ENCODE measurements at places on chromosomes 5 and 9.

DNA sequence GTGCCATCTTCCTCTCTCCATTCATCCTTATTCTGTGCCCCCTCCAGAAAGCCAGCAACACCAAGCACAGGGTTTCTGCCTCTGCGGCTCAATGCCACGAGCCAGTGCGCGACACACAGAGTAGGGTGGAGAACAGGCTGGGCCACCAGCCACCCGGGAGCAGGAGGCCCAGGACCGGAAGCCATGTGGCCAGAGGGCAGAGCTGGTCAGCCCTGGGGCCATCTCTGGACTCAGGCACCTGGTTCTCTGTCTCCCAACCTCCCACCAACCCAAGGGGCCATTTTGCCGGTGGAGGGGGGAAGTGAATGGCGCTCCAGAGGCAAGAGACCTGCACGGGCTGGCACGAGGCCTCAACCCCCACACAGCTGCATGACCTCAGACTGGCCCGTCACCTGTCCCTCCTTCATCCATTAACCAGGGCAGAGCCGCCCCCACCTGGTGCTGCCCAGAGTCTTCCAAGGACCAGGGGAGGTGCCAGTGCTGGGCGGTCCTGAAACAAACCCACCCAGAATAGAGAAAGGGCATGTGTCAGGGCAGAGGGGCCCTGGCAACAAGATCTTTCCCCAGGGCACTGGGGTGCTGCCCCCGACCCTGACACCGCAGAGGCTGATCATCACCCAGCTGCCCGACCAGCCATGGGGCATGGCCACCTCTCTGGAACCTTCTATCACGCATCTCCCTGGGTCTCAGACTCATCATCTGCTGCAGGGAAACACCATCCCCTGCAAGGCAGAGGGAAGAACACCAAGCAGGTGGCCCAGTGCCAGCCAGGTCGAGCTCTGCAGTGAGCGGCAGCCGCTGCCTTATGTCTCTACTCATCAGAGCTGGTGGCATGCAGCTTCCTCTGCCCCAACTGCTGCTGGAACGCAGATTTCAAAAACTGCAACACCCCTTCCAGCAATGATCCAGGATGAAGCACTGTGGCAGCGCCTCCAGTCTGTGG, 11.9 kb downstream of the VAV2 start:
- no peak for DNase-seq

DNA sequence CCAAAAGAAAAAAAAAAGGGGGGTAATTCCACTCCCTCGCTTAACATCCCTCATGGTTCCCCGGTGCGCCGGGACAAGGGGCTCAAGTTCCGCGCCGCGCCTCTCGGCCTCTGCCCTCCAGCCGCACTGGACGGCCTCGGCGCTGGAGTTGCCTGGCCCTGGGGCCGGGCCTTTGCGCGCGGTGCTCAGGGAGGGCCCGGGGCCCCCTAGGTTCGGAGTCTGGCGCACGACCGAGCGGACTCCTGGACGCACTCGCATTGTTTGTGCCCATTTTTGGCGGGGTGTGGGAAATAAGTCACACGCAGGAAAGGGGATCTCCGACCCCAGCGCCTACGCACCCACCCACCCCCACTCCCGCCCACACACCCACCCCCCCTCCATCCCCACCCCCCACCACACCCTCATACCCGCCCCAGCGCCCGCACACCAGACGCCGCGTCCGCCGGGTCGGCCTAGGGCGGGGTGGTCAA, 381 bp downstream of the MED22 start:
- no peak for DNase-seq

- DNase-seq: no peak
Observed at GRCh38 chr9:36204906-36205547, 14.3 kb downstream of the CLTA start.

- no peak for DNase-seq
Observed at GRCh38 chr5:173835131-173835530, 53.0 kb upstream of the CPEB4 start.

DNA sequence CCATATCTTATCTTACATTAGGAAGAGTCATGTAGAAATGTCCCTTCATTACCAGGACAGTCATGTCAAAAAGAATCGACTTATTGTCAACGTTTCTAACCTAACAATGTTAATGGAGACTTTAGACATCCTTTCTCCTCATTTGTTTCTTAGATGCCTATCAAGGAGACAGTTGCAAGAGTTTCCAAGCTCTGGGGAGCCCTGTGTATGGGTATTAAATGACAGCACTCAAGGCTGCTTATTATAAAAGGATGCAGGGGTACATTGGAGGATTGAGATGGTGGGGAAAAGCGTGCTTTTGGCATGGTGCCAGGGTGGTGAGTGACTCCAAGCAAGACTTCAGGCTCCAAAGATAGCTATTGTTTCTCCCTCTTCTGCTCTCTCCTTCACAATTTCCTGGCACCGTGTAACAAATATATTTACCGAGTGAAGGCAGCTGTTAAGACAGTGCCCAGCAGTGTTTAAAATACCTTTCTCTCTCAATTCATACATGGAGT, 461.3 kb upstream of the CLINT1 start:
- no peak for DNase-seq

GRCh38 chr9:108078375-108078774, 588.8 kb upstream of the KLF4 start:
- DNase-seq: no peak

DNA sequence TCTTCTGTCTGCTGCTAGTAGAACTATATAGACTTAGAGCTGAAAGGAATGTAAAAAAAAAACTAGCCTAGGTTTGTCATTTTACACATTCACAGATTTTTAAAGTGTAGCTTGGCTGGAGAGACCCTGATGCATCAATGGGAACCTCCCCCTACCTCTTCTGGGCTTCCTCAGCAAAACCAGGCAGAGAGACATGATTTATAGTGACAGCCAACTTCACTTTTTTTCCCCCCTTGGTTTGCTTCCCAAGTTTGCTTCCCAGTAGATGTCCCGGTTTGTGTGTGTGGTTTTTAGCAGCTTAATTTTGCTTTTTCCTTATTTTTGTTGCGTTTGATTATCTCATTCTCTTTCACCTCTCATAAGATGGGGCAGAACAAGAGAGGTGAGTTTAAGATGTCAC, 1.8 kb downstream of the OTULIN start:
- no peak for DNase-seq

DNA sequence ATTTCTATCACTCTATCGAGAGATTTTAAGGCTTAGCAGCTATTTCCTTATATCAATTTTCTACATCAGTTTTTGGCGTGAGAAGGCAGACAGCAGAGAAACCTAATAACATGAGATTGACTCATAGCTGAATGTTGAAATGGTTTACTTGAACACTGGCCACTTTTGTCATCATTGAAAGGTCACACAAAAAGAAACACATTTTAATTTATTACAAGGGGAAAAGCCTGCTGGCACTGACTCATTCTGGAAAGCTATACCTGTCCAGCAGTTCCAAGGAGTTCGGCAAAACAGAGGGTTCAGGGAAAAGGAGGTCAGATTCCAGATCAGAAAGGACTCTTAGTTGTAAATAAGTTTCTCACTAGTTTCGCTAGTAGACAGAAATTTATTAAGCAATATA, 566.4 kb downstream of the DNAH5 start:
- DNase-seq: no peak

All from NCI-H2081 (cell line).